ENCODE measurements at places on chromosomes 3 and 15. TPM values are rescaled to one million over a fixed set of nuclear protein-coding genes. Genes with fewer than 3 reads are reported as not detected.

The IGDCC3 gene
- 1.8 TPM for total RNA-seq

The DLL4 gene
- total RNA-seq, result 10.5 TPM

The POPDC2 gene
- total RNA-seq, result 7.9 TPM

The NEIL1 gene
- 23.4 TPM for total RNA-seq

The PAQR5 gene
- total RNA-seq, result 0.96 TPM

The ACKR4 gene
- 2.5 TPM for total RNA-seq

The NANOGP8 gene
- total RNA-seq, result 1.1 TPM

The CFAP100 gene
- not detected for total RNA-seq

The DAZL gene
- not detected for total RNA-seq

The FAM81A gene
- total RNA-seq, result 2.3 TPM

The ASB14 gene
- total RNA-seq, result not detected

The FES gene
- total RNA-seq, result 54.7 TPM

The POLQ gene
- under 0.01 TPM for total RNA-seq

The PLSCR5 gene
- total RNA-seq, result not detected

The ADGRG7 gene
- total RNA-seq, result not detected

The RARB gene
- total RNA-seq, result 20.1 TPM

The CNTN6 gene
- total RNA-seq, result 0.15 TPM

The ITIH4 gene
- 5.6 TPM for total RNA-seq

The SCN11A gene
- total RNA-seq, result 0.15 TPM

The COX5A gene
- total RNA-seq, result 58.3 TPM

The IL5RA gene
- not detected for total RNA-seq

The REC114 gene
- not detected for total RNA-seq

The IQCF5 gene
- total RNA-seq, result not detected

The CX3CR1 gene
- total RNA-seq, result 1.3 TPM
